CD8-positive, alpha-beta memory T cell (primary cell): ENCODE measurements at places on chromosomes 12 and 14.

GRCh38 chr14:76922584-76922983 lies 96.4 kb downstream of the LRRC74A start:
- no peak for DNase-seq

DNA sequence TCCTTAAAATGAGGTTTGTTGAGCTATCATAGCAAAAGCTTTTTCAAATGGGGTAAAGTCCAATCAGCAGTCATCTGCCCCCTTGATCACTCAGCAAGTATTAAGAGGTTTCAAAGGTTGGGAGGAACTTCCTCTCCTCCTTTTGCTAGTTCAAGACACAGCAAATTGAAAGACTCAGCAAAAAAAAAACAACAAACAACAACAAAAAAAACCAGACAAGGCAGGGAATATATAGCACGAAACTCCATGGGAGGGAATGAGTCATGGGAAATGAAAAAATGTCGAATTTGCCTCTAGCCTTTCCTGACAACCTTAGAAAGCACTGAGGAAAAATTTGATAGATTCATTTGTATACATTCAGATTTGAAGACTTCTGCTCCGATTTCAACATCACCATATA lies 1.6 kb upstream of the SLC7A8 start:
- no peak for DNase-seq

- DNase-seq, result no peak
Observed at GRCh38 chr12:114046236-114046998, 80.3 kb upstream of the RBM19 start.

GRCh38 chr12:106106892-106107291 lies 31.9 kb downstream of the NUAK1 start:
- no peak for DNase-seq

- peak; percentile 12 for DNase-seq
Observed at GRCh38 chr12:42094277-42094676, 50.4 kb downstream of the GXYLT1 start.

DNA sequence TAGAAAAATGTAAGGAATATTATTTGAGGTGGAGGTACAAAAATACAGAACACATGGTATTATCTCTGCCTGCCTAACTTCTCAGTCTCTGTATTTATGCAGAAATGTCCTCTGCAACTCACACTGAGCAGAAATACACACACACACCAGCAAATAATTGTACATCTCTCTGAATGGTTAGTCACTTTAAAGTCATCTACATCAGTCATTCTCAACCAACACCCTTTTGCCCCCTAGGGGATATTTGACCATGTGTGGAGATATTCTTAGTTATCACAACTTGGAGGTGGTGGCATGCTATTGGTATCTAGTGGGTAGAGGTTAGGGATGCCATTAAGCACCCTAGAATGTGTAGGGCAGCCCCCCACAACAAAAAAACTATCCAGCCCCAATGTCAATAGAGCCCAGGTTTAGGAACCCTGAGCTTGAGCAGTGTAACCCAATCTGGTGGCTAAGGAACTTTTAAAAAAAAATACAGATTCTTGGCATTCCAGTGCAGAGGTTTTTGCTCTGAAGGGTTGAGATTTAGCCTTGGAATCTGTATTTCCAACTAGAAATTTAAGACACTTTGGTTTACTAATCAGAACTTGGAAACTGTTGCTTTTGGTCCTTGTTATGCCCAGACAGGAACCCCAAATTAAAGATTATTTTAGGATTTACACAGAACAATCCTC lies 183.8 kb downstream of the TBX5 start:
- DNase-seq, result no peak

- DNase-seq, result no peak
Observed at GRCh38 chr14:77270361-77271112, 469 bp downstream of the NGB start.

GRCh38 chr14:90184571-90185266 lies 71.6 kb upstream of the PSMC1 start:
- no peak for DNase-seq

GRCh38 chr14:105549481-105549880 lies 23.1 kb downstream of the TMEM121 start:
- DNase-seq, result no peak

DNA sequence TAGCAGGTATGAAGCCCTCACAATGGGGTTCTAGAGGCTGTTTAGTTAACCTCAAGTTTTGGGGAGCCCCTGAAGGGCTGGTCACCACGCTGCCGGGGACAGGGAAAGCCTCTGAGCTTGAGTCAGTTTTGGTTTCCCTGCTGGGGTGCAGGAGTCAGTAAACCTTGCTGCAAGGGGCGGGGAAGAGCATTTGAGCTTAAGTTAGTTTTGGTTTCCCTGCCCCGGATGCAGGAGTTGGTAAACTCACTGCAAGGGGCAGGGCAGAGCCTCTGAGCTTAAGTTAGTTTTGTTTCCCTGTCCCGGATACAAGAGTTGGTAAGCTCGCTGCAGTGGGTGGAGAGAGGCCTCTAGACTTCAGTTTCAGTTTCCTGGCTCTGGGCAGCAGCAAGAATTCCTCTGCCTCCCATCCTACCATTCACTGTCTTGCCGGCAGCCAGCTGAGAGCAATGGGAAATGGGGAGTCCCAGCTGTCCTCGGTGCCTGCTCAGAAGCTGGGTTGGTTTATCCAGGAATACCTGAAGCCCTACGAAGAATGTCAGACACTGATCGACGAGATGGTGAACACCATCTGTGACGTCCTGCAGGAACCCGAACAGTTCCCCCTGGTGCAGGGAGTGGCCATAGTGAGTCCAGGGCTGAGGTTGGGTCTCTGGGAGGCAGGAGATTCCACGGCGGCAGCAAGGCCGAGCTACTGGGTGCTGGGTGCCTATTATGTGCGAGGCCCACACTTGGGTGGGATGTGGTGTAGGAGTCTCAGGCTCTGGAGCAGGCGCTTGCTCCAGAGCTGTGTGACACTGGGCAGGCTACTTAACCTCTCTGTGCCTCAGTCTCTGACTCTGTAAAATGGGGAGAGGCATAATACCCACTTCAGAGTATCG lies at the start of gene OAS2:
Gene OAS2, plus strand, starts transcription at position 357 of the 878 bp plus-strand sequence. Its CDS starts 90 bp downstream, at position 447.
- DNase-seq, result peak; percentile 59

GRCh38 chr12:102299731-102300130 lies 102.1 kb upstream of the PMCH start:
- no peak for DNase-seq

DNA sequence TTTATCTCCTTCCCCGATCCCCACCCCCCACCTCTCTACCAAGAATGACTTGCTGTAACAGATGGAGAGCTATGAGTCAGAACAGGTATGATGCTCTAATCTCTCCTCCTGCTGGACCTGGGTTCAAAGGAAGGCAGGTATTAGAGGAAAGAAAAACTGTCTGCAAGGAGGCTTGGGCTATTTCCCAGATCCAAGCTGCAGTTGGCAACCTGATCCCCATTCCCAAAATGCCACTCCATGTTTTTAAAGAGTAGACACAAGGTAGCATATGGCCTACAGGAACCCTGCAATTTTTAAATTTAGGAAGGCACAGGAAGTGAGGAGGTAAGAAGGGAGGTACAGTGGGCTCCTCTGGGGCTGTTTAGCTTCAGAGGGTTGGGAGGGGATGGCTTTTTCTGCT lies 33.0 kb downstream of the SRRM4 start:
- no peak for DNase-seq

DNA sequence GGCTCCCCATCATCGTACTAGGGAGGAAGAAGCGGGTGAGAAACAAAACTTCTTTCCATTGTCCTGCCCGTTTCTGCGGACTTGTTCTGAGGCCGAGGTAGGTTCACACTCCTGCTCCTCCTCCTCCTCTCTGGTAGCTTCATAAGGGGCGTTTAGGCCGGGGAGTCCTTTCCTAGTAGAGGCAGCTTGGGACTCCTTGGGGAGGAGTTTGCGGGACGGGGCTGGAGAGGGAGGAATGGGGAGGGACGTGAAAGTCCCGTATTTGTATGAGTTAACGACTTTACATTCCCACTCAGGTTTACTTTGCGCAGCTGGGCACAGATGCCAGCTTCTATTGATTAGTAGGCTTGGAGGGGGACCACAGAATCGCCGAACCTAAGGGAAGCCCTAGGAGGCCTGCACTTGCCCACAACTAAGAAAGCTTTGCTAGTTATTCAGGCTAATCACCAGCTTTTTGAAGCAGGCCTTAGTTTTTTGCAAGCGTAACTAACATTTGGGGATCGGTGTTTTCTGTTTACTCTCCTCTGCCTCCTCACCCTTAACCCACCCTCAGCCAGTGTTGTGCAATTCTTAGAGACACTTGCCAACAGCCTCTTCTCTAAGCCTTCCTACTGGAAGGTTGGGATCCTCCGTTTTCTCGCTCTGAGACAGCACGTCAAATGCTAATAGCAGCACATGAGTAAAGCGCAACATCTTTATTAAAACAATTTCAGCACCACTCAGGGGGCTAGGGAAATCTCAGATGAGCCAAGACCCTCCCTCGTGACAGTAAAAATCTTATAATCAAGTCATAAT lies 499 bp downstream of the RNASE4 start:
- no peak for DNase-seq

- no peak for DNase-seq
Observed at GRCh38 chr14:72726444-72726843, 167.5 kb downstream of the DPF3 start.

DNA sequence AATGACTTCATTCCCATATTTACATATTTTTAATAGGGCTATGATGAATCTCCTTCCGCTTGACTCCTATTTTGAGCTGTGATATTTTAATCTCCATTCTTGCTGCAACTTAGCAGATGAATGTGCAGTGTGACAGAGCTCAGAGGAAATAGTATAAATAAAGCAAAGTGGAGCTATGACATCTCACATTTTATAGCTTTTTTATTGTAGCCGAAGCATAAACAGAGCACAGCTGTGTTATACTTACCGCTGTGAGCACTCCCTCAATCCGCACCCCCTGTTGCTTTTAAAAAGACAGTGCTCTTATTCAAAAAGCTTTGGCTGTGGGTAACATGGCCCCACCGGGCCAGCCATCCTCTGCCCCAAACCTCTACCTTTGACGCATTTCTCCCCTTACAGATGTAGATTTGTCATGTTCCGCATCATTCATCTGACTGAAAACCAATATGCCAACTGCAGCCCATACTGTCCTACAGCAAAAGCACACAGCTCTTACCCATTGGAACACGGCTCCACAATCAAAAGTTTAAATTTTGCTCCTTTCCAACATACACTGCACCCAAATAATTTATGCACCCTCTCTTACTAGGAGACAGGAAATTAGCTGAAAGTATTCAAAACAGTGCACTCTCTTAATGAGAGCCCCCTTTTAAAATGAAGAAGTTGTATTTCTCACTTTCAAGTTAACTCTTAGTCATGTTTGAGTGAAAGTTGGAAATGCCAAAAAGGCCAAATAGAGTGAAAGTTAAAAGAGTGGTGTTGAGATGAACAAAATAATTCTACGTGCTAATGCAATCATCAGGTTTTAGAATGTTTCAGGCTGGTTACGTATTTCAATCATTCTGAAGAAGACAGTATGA lies 429.3 kb upstream of the SOX5 start:
- DNase-seq, result no peak

- no peak for DNase-seq
Observed at GRCh38 chr12:11687528-11687927, 38.1 kb downstream of the ETV6 start.

DNA sequence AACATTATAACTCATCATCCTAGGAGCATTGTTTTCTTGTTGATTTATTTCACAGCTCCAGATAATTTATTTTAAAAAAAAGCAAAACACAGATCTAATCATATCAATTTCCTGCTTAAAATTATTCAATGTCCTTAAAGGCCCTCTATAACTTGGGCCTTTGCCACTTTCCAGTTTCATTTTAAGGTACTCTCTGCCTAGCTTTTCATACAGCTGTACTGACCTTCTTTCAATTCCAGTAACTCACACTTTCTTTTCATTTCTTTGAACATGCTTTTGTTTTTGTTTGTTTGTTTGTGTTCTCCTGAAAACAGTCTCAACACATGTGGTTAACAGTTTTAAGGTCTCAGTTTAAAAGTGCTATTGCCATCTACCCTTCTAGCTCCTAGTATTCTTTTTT lies 281.9 kb downstream of the ACSS3 start:
- no peak for DNase-seq

DNA sequence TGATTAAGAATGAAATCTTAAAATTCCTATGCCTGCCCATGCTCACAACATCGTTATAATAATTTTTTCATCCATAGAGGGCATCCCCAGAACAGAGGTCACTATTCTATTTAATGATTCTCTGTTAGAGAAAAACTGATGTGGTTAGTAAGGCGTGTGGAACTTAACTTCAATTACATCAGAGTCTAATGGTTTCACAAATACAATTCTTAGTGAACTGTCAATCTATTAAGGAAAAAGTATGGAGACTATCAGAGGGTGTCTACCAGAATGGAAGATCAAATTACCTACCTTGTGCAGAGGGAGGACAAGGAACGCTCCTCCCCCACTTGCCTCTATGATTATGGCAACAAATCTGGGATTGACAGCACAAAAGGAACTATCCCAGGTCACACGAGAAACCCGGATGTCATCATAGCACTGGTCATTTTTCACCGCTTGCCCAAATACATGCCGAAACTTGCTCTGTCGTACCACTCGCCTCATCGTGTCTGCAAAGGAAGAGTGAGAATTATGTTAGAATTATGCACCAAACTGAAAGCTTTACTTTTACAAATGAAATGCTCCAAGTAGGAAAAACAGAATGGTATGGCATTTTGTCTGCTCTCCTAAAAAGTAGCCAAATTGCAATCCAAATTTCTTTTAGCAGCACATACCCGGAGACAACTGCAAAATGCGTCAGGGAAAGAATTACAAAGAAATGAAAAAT lies 30.3 kb downstream of the CORO1C start:
- DNase-seq, result no peak

- DNase-seq, result no peak
Observed at GRCh38 chr12:79959484-79959883, 24.6 kb upstream of the PPP1R12A start.

DNA sequence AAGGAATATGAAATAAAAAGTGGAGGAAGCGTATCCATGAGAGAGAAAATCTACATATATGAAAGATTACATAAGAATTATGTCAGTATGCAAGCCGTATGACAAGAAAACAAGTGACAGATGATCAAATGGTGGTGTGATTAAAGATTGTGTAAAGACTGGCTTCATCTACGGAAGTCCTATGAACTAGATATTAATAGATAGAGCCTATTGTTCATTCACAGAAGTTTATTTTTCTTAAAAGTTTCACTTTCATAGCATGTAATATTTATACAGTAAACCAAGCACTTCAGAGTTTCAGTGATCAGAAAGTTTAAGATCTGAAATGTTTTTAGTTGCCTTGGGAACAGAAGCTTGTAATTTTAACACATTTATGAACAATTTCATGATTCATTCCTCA lies 84.5 kb downstream of the VRK1 start:
- DNase-seq, result no peak

DNA sequence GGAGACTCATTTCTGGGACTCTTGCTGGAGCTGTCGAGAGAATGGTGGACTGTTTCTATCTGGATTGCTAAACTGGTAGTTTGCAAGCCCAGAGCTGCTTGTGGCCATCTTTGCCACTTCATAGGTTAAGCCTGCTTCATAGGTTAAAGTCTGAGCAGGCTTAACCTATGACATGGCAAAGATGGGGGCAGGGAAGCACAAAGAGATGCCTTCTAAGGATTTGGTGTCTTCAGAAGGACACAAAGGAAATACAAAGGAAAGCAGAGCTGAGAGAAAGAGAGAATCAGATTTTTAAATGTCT lies 78.4 kb upstream of the MAX start:
- DNase-seq, result no peak
